Activated naive CD4-positive, alpha-beta T cell treated with anti-CD3 and anti-CD28 coated beads, Interleukin-2, amount 50 U/mL, for 16 hours (primary cell): ENCODE measurements at places on chromosomes 6 and 20.

- no peak for DNase-seq
Measured at GRCh38 chr20:3010985-3011723, 32.3 kb upstream of the GNRH2 start.

DNA sequence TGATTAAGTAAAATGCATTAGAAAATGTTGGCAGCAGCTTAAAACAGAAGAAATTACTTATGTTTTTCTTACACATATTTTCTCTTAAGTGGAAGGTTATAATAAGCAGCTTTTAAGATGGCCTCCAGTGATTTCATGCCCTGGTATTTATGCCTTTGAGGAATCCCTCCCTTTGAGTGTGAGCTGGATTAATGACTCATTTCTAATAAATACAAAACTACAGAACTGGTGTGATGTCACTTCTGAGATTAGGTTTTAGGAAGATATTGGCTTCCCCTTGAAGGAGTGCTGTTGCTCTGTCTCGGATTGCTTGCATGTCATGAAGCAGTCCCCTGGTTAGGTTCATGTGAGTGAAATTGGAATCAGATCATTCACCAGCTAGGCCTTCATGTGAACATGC is 143.2 kb upstream of the EPHA7 start:
- no peak for DNase-seq

- no peak for DNase-seq
Measured at GRCh38 chr6:56268266-56268665, 20.9 kb upstream of the COL21A1 start.

DNA sequence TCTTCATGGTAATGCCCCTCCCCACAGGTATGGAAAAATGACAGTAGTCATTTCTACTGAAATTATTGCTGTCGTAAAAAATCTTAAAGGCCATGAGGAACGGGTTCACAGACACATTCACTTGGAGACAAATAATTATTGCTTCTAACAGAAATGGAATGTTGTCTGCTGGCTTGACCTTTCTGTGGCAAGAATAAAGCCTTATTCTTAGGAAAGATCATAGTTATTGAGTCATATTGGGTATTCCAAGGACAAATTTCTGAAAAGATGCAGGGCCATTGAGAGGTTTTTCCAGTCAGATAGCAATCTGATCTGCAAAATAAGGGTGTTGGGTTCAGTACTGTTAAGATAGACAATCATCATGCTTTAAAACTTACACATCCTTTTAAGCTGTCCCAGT is 29.2 kb downstream of the AKAP7 start:
- no peak for DNase-seq

DNA sequence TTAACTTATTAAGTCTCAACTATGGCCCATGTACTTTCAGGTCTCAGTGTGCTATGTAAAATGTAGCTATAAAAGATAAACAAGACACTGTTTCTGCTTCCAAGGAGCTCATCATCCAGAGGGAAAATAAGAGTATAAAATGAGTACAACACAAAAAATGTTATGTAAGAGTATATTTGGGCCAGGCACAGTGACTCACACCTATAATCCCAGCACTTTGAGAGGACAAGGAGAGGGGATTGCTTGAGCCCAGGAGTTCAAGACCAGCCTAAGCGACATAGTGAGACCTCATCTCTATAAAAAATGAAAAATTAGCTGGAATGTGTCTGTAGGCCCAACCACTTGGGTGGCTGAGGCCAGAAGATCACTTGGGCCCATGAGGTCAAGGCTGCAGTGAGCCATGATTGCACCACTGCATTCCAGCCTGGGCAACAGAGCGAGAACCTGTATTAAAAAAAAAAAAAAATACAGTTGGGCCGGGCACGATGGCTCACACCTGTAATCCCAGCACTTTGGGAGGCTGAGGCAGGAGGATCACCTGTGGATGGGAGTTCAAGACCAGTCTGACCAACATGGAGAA is 124.0 kb downstream of the EDN1 start:
- no peak for DNase-seq

DNA sequence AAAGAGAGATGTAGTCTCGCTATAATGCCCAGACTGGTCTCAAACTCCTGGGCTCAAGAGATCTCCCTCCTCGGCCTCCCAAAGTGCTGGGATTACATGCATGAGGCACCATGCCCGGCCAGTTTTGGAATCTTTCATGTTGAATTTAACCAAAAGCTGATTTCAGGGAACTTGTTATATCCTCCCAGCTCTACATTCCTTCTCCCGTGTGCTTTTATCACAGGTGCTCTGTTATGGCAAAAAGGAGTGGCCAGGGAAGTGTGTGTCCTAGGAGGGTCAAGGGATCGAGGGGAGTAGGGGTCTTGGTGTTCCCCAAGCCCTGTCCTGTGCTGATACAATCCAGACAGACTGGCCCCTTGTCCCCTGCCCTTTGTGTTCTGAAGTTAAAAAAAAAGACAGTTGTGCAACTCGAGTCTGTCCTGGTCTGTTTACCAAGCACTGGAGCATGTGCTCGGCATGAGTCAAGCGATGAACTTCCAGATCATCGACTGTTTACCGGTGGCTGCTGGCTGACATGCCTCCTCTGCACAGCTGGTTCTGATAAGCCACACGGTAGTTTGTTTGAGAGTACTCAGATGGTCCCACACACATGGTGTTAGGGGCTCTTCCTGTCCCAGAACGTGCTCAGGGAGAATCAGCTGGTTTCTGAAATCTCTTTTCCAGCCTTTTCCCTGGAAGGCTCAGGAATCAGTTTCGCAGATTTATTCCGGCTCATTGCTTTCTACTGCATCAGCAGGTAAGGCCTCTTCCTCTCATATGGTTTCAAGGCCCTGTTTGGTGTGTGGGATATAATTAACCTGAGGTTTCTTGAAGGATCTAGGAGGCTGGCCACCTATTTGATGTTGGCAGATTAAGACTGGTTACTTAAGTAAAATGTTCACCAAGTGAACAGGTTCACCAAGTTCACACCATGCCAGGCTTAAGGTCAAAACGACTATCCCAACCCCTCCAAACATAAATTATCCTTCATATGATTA is 52.6 kb upstream of the NAA20 start:
- no peak for DNase-seq

DNA sequence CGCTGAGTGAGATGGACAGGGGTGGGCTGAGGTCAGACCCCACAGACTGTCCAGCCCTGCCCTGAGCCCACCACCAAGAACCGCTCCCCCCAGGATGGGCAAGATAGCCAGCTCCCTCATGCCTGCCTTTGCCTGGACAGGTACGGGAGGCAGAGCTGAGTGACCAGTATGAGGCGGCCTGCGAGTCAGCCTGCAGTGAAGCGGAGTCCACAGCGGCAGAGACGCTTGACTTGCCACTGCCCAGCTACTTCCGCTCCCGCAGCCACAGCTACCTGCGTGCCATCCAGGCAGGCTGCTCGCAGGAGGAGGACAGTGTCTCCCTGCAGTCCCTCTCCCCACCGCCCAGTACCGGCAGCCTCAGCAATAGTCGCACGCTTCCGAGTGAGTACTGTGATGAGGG is 94.8 kb upstream of the MYL9 start:
- DNase-seq, result no peak

DNA sequence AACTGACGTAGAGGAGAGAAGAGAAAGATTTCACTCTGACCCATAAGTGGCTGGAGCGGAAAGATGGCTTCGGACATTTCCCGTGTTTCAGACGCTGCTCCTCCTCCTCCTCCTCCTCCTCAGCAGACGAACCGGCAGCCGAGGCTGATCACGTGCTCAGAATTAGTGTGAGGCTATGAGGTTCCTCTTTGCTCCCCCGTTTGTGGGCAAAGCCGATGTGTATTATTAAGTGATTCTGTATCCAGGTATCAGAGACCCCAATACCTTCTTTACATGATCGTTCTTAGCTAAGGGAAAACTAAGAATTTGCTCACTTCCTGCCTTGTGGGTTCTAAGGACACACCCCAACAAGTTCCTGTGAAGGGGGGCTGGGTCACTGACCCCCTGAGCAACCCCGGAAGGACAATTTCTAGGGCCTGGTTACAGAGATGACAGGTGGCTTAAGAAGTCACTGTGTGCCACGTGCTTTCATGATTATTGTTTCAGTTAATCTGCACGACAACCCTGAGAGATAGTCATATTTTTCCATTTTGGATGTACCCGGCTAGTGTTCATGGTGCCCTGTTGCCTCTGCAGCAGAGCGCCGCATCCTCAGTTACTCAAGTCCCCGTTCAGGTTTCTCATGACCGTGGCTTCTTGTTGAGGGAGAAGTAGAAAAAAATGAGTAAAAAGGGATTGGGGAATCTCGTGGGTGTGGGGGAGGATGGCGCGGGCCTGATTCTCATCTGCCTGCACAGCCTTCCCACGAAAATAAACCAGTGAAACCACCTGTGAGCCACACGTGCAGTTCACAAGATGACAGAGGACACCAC is 671.8 kb downstream of the QKI start:
- no peak for DNase-seq

DNA sequence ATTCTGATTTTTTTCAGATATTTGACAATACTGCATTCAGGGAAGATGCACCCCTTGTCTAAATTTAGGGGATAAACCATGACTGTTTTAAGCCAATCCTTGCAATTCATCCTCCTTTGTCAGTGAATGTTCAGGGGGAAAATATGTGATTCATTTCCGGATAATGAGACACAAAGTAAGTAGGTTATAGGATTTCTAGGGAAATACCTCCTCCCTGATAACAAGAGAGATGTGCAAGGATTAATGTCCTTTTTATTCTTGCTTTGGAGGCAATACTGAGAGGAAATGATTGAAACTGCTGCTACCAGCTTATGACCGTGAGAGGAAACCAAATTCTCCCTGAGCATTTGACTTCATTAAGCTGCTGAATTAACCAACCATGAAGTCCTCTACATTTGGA is 161.3 kb upstream of the EYA4 start:
- no peak for DNase-seq

- DNase-seq, result no peak
Measured at GRCh38 chr6:53440336-53440945, 91.7 kb upstream of the ELOVL5 start.

- no peak for DNase-seq
Measured at GRCh38 chr6:155832596-155832995, 377.0 kb upstream of the NOX3 start.

DNA sequence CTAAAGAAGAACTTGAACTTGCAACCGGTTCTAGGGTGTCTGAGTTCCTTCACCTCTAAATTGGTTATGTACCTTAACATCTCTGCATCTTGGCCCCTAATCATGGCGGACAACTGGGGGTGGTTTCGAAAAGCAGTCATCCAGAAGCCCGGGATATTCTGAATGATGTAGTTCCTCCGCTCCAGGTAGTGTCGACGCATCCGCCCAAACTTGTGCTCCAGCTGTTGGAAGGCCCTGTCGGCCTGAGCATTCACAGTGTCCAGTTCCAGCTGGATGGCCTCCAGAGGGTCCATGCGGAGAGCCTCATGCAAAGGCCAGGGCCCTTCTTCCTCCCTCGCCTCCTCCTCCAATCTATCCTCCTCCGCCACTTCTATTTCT is 887 bp downstream of the TSPYL1 start:
- DNase-seq, result peak; percentile 19

- no peak for DNase-seq
Measured at GRCh38 chr6:157265635-157266034, 57.7 kb downstream of the TMEM242 start.
